ENCODE measurements at places on chromosomes 7 and 10.

DNA sequence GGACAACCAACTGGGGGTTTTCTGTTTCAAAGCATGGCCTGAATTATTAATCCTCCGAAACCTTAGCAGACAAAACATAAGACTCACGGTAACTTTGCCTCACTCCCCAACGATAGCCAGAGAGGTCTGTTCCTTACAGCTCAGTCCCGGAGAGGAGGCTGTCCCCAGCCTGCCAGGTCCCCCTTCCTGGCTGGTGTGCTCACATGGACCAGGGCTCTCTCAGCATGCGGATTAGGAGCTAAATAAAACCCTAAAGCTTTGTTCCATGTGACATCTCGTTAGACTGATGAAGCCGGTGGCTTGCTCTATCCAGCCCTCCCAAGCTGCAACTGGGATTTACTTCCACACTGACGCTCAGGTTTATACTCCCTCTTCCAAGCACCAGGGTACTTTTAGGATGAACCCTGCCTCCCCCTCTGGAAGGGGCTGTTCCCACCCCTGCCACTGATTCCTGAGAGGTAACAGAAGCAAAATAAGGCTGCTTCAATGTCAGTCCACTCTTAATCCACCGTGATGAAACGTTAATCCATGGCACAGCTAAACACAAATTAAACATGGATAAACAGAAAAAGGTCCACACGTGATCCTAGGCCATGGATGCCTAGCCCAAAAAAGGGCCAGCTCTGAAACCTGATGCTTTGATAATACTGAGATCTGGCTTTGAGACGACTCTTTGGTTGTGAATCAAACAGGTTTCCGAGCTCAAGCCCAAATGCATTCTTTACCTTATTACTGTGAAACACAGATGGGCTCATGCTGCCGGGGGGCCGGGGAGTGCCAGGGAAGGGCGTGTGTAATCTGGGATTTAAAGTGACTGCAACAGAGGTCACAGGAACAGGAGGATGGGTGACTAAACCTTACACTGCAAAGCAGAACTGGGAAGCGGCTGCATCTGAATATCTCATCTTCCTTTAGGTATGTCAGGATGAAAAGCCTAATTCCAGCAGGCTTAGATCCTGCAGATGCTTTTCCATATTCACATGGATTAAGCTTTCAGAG is 86.2 kb downstream of the ZRANB1 start:
- DNase-seq: no peak

DNA sequence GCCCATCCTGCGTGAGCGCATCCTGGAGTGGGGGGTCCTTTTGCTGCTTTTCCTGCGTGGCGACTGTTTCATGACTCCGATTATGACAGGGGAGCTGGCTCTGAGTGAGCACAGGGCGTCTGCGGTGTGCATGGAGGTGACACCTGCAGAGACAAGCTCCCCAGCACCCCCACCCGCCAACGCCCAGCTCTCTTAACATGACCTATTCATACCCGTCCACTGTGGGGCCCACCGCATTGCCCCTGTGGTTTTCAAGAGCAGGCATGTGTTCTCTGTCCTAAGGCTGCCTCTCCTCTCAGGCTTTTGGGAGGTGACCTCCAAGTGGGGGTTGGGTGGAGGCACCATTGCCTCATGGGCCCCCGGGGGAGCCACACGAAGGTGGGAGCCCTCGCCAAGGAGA is 500.7 kb downstream of the TCERG1L start:
- no peak for DNase-seq

- DNase-seq: no peak
These were observed 939.9 kb upstream of the GHITM start for GRCh38 chr10:83199374-83199773.

DNA sequence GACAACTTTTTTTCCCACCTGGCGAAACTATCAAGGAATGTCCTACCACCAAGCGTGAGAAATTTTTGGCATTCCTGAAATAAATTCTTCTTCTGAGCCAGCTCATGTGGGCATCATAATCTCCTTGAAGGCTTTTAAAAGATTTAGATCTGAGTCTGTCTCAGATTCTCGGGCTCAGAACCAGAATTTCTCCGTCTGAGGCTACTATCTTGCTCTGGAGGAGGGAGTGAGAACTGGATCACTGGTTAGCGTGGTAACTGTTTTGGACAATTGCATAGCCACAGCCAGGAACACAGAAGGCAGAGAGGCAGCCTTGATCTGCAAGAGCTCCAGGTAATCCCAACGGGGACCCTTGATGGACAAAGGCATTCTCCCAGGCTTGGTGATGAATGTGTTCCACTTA is 1.0 kb upstream of the PLAC9 start:
- no peak for DNase-seq

- no peak for DNase-seq
These were observed 941.4 kb upstream of the ZNF722 start for GRCh38 chr7:63057265-63057664.

DNA sequence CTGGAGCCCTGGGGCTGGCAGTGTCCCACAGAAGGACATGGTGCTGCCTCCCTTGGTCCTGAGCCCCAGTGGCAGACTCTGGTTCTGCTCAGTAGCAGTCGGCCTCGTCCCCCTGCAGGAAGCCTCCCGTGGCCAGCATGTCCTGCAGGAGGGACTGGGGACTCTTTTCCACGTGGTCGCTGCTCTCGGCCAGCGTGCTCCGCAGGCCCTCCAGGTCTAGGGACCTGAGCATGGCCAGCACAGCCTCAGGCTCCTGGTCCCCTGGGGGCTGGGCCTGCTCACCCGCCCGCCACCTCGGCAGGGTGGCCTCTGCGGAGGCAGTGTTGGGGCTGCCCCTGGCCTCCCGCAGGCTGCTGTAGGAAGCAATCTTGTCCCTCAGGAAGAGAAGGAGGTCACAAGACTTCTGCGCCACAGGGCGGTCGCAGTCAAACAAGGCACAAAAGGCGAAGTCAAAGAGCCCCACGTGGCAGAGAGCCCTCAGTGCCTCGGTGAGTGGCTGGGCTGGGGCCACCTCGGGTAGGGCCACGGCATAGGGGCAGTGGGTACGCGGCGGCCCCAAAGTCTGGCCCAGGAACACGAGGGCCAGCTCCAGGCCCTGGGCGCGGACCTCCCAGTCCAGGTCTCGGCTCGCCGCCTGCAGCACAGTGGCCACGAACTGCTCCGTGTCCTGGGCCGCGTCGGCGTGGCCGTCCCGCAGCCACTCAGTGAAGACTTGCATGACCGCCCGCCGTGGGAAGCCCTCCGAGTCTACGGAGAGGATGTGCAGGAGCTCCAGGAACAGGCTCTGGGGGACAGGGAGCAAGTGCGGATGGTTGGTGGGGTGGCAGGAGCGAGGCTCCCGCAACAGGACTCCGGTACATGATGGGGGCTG is 17.1 kb downstream of the BRAT1 start:
- no peak for DNase-seq

GRCh38 chr10:25725917-25726716 is 207.9 kb upstream of the MYO3A start:
- peak; percentile 17 for DNase-seq
